CD4-positive, alpha-beta memory T cell (primary cell): ENCODE measurements at places on chromosomes 2 and 18. TPM values are rescaled to one million over a fixed set of nuclear protein-coding genes. Genes with fewer than 3 reads are reported as not detected.
A peak's percentile ranks its signal among the peaks of the same experiment; 100 is the strongest.

The NT5DC4 gene
- total RNA-seq: not detected

GRCh38 chr2:120517751-120518469 is 172.0 kb downstream of the INHBB start:
- H3K27me3 ChIP-seq: no peaks in the 10 kb centered on the region
- no peaks in the 10 kb centered on the region for H3K4me1 ChIP-seq
- H3K4me3 ChIP-seq: no peak overlapping the region
- H3K36me3 ChIP-seq: no peaks in the 10 kb centered on the region

- no peak overlapping the region for H3K4me3 ChIP-seq
- H3K36me3 ChIP-seq: no peaks in the 10 kb centered on the region
- no peak overlapping the region for H3K27ac ChIP-seq
- peaks cover 13% of the 10 kb centered on the region for H3K4me1 ChIP-seq
- no peak for DNase-seq
These were observed 4.3 kb upstream of the HS6ST1 start for GRCh38 chr2:128322715-128323554.

The CHN1 gene
- 3.4 TPM for total RNA-seq

The KIAA2012 gene
- total RNA-seq: not detected

GRCh38 chr2:12567411-12567810 is 149.3 kb upstream of the TRIB2 start:
- H3K36me3 ChIP-seq: no peaks in the 10 kb centered on the region
- no peak for DNase-seq
- no peaks in the 10 kb centered on the region for H3K27me3 ChIP-seq
- no peak overlapping the region for H3K4me3 ChIP-seq
- peaks cover 5% of the 10 kb centered on the region for H3K4me1 ChIP-seq

DNA sequence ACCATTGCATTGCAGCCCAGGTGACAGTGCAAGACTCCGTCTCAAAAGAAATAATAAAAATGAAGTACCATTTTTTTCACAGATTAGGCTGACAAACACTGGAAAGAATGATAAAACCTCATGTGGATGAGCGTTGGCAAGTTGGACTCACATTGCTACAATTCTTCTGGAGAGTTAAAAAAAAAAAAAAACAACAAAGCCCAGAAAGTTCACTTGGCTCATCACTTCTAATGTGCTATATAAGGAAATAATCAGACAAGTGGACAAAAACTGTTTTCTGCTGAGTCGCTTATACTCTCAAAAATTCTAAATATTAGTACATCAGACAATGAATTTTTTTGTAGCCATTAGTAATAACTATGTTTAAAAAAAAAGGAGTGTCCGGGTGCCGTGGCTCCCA is 38.4 kb downstream of the PKP4 start:
- no peaks in the 10 kb centered on the region for H3K36me3 ChIP-seq
- H3K27ac ChIP-seq: no peak overlapping the region
- no peaks in the 10 kb centered on the region for H3K27me3 ChIP-seq
- DNase-seq: no peak
- H3K4me3 ChIP-seq: no peak overlapping the region

- no peak overlapping the region for H3K4me3 ChIP-seq
- H3K27me3 ChIP-seq: no peaks in the 10 kb centered on the region
- DNase-seq: no peak
- no peaks in the 10 kb centered on the region for H3K4me1 ChIP-seq
- no peaks in the 10 kb centered on the region for H3K36me3 ChIP-seq
- H3K27ac ChIP-seq: no peak overlapping the region
These were observed 433.5 kb upstream of the MMADHC start for GRCh38 chr2:150020937-150021673.

The FSHR gene
- not detected for total RNA-seq

DNA sequence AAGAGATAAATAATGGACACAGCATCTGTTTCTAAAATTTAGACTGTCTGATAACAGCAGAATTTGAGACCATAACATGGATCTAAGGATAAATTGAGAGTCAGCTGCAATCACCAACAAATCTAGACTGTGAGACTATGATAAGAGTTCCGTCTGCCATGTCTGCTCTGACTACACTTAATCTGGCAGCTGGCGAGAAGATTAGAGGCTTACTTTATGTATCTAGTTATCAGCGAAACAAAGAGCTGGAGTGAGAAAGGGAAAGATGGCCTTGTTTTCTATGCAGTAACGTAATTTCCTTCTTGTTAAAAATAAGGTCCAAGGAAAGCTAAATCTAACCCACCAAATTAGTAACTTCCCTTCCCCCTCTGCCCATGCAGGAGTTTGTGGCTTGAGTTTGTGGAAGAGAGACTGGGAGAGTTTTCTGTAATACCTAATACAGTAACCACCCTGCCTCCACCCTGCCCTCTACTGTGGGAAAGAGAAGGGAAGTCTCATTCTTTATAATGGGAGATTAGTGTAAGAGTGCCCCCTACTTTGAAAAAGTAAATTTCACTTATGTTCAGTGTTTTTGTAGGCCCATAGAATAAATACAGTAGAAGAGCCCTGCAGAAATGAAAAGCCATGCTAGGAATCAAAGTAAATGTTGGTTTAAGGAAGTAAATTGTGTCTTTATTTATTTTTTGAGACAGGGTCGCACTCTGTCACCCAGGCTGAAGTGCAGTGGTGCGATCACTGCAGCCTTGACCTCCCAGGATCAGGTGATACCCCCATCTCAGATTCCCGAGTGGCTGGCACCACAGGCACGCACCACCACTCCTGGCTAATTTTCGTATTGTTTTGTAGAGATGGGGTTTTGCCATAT is 27.5 kb downstream of the EML4 start:
- no peaks in the 10 kb centered on the region for H3K36me3 ChIP-seq
- no peak overlapping the region for H3K27ac ChIP-seq
- H3K27me3 ChIP-seq: no peaks in the 10 kb centered on the region
- DNase-seq: peak; percentile 66

DNA sequence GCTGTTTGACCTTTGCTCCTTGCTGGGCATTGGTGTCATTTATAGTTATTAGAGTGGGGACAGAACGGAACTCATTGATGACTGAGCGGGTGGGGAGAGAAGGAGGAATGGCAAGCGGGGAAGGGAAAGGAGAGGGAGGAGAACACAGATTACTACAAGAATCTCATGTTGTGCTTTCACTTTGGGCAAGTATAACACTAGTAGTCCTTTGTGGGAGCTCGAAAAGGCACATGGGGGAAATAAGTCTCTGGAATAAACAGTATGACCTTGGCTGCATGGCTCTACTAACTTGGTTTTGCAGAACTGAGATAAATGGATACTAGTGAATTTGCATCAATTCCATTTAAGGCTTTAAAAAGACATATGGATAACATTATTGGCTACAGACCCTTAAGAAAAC is 161.7 kb upstream of the NABP1 start:
- no peak overlapping the region for H3K4me3 ChIP-seq
- no peak for DNase-seq
- H3K27me3 ChIP-seq: no peaks in the 10 kb centered on the region
- no peak overlapping the region for H3K27ac ChIP-seq

- no peak for DNase-seq
- H3K4me1 ChIP-seq: no peaks in the 10 kb centered on the region
- no peaks in the 10 kb centered on the region for H3K27me3 ChIP-seq
- no peak overlapping the region for H3K27ac ChIP-seq
These were observed 54.7 kb upstream of the B3GNT2 start for GRCh38 chr2:62141142-62141740.

- no peak overlapping the region for H3K4me3 ChIP-seq
- no peak overlapping the region for H3K27ac ChIP-seq
These were observed 60.9 kb downstream of the SOWAHC start for GRCh38 chr2:109674894-109675534.

The KCNS3 gene
- total RNA-seq: not detected

The SH3RF3 gene
- 2.2 TPM for total RNA-seq

GRCh38 chr2:127690696-127691095 is 10.6 kb upstream of the SFT2D3 start:
- H3K4me3 ChIP-seq: no peak overlapping the region
- no peak overlapping the region for H3K27ac ChIP-seq
- no peaks in the 10 kb centered on the region for H3K27me3 ChIP-seq
- H3K36me3 ChIP-seq: no peaks in the 10 kb centered on the region

DNA sequence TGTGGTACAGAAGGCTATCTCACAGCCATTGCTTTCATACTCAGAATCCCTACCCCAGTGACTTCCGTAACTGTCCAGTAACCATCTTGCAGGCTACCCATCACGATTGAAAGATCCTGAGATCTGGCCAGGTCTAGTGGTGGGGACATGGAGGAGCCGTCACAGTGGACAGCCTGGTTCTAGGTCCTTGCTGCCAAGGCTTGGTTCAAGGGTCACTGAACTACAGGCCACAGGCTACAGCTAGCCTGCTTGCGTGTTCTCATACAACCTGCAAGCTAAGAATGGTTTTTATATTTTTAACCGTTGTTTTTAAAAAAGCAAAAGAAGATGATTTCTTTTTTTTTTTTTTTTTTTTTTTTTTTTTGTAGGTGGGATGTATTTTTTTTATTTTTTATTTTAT is 151.6 kb downstream of the MYO1B start:
- H3K4me1 ChIP-seq: no peaks in the 10 kb centered on the region
- no peak overlapping the region for H3K27ac ChIP-seq
- H3K36me3 ChIP-seq: no peaks in the 10 kb centered on the region
- no peak overlapping the region for H3K4me3 ChIP-seq

DNA sequence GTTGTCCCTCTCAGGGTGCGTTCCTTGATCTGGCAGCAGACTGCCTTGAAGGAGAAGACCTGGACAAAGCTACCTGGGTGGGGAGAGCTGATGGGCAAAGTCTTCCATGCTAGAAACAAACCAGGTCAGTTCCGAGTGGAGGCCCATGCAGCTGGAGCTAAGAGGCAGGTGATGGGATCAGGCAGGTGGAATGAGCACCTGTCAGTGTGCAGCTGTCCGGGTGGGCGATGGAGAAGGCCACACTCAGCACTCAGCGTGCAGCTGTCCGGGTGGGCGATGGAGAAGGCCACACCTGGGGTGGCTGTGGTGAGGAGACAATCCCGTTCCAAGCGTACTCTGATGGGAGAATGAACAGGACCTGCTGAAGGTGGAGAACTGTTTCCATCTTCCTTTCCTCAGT is 237.3 kb upstream of the MYT1L start:
- no peaks in the 10 kb centered on the region for H3K4me1 ChIP-seq
- H3K4me3 ChIP-seq: no peak overlapping the region
- H3K27me3 ChIP-seq: no peaks in the 10 kb centered on the region
- no peak for DNase-seq

The SPP2 gene
- not detected for total RNA-seq

DNA sequence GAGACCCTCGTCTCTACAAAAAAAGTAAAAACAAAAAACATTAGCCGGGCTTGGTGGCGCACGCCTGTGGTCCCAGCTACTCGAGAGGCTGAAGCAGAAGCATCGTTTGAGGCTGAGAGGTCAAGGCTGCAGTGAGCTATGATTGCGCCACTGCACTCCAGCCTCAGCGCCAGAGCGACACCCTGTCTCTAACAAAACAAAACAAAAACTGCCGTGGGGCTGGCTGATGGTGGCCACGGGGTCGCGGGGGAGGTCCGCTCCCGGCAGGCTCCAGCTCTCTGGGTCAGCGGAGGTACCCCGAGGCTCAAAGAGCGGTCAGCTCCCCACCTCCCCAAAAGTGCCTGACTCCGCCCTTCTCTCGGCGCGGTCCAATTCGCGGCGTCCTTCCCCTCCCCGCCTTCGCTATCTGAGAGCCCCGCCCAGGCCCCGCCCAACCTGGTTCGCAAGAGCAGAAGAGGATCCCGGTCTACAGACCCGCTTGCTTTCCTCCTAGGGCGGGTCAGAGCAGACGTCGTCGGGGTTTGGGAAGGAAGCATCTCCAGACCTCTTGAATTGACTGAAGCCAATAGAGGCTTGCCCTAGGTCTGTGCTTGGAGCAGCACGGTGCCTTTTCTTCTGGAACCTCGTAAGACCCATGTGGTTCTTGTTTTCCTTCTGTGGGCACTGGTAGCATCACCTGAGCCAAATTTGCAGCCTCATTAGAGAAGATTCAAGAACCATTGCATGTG is 7.8 kb downstream of the RAX start:
- H3K36me3 ChIP-seq: no peaks in the 10 kb centered on the region
- peaks cover 24% of the 10 kb centered on the region for H3K4me1 ChIP-seq
- no peak overlapping the region for H3K4me3 ChIP-seq
- DNase-seq: no peak
- no peak overlapping the region for H3K27ac ChIP-seq
- H3K27me3 ChIP-seq: peaks cover 40% of the 10 kb centered on the region

DNA sequence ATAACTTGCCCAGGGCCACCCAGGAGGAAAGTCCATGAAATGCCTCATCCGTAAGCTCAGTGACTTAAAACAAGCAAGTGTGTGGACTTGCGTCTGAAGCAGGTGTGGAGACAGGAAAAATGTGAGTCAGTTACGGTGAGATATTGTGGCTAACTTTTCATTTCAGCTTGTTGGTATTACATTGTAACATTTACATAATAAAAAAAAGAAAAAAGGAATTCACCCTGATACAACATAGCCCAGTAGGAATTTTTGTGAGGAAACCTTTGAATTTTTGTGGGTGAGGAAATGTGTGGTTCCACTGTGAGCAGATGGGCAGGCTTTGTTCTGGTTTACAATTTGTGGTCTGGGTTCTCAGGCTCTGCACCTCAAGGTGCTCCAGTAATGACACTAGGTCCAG is 33.7 kb upstream of the LYPD6B start:
- no peak for DNase-seq
- H3K27ac ChIP-seq: no peak overlapping the region
- H3K36me3 ChIP-seq: no peaks in the 10 kb centered on the region
- no peaks in the 10 kb centered on the region for H3K4me1 ChIP-seq
- H3K4me3 ChIP-seq: no peak overlapping the region

- H3K4me1 ChIP-seq: peaks cover 100% of the 10 kb centered on the region
- H3K27me3 ChIP-seq: no peaks in the 10 kb centered on the region
- H3K27ac ChIP-seq: peak overlapping the region; percentile 71
- DNase-seq: no peak
These were observed 63.9 kb downstream of the DGKD start for GRCh38 chr2:233418052-233418760.

The COL6A3 gene
- 2.1 TPM for total RNA-seq

DNA sequence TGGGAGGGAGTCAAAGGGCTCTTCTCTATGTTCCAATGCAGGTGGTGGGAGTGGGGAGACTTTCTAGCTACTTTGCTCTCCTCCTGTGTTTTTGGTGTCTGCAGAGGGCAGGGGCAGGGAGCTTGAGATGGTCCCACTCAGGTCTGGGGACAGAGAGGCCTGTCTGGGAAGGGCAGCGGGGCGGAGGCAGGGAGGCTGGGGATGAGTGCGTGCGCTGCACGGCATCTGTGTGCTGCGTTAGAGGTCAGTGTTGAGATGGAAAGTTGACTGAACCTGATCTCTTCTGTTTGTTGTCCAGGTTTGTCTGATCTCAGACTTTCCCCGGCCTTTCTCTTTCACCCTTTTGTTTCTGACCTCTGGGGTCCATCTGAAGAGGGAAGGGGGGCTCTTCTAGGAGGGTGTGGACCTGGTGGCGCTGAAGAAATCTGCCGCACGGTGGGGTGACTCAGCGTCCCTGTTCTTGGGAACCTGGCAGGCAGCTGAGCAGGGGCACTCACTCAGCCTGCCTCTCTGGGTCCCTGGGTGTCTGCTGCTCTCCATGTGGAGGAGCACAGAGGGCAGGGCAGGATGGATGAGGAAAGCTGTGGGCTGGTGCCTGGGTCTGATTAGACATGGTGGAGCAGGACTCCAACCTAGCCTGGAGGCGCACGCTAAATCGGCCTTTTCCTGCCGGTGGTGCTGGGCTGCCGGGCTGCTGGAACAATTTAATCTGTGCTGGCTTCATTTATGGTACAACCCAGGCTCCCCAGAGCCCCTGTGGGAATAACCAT is 24.1 kb downstream of the IGFBP2 start:
- H3K36me3 ChIP-seq: no peaks in the 10 kb centered on the region
- H3K27me3 ChIP-seq: no peaks in the 10 kb centered on the region
- H3K27ac ChIP-seq: no peak overlapping the region
- DNase-seq: no peak

- no peaks in the 10 kb centered on the region for H3K36me3 ChIP-seq
- no peak for DNase-seq
- H3K4me1 ChIP-seq: no peaks in the 10 kb centered on the region
These were observed 119.1 kb downstream of the AQP4 start for GRCh38 chr18:26746398-26746797.
